B cell (primary cell): ENCODE measurements at places on chromosomes 3 and 15. TPM values are rescaled to one million over a fixed set of nuclear protein-coding genes. Genes with fewer than 3 reads are reported as not detected.

DNA sequence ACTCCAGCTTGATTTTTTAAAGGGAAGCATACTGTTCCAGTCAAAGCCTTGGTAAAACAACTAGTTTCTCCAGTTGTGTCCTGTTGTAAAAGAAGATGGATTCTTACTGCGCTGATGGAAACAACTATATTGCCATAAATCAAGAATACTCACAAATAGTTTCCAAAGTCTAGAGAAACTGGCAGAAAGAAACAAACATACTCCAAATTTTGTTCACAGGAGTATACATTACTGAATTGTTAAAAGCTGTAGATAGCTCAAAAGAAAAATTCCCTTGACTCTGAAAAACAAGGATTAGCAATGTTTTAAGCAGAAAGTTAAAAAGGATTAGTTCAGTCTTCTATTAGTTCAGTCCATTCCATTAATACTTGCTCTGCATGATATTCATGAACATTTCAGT lies 27.6 kb downstream of the SORD start:
- DNase-seq, result no peak

GRCh38 chr3:26536955-26537354 lies 85.6 kb upstream of the LRRC3B start:
- DNase-seq, result no peak

CHDH gene
- total RNA-seq, result 0.27 and 0.37 TPM in 2 replicates

TM6SF1 gene
- total RNA-seq, result 1.4 and 1.6 TPM in 2 replicates

- no peak for DNase-seq
Measured at GRCh38 chr3:11201251-11202019, 47.1 kb downstream of the HRH1 start.
